ENCODE measurements at places on chromosomes 5 and 9.

DNA sequence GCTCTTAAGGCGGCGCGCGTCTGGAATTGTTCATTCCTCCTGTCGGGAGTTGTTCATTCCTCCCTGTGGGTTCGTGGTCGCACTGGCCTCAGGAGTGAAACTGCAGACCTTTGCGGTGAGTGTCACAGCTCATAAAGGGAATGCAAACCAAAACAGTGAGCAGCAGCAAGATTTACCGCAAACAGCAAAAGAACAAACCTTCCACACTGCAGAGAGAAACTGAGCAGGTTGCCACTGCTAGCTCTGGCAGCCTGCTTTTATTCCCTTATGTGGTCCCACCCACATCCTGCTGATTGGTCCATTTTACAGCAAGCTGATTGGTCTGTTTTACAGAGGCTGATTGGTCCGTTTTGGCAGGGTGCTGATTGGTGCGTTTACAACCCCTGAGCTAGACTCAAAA, 1365.3 kb upstream of the WWC1 start:
- no peak for DNase-seq

- peak; percentile 45 for DNase-seq
These were observed 146.4 kb downstream of the HACD4 start for GRCh38 chr9:20884985-20885593.

DNA sequence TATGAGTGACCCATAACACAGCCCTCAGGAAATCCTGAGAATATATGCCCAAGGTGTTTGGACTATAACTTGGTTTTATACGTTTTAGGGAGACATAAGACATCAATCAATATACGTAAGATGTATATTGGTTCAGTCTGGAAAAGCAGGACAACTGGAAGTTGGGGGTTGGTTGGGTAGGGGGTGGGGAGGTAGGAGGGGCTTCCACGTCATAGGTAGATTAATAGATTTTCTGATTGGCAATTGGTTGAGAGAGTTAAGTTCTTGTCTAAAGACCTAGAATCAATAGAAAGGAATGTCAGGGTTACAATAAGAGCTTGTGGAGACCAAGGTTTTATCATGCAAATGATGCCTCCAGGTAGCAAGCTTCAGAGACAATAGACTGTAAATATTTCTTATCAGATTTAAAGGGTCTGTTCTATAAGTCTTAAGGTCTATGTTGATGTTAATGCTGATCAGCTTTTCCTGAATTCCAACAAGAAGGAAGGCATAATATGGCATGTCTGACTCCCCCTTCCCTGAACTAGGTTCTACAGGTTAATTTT, 2267.7 kb upstream of the ACO1 start:
- no peak for DNase-seq

DNA sequence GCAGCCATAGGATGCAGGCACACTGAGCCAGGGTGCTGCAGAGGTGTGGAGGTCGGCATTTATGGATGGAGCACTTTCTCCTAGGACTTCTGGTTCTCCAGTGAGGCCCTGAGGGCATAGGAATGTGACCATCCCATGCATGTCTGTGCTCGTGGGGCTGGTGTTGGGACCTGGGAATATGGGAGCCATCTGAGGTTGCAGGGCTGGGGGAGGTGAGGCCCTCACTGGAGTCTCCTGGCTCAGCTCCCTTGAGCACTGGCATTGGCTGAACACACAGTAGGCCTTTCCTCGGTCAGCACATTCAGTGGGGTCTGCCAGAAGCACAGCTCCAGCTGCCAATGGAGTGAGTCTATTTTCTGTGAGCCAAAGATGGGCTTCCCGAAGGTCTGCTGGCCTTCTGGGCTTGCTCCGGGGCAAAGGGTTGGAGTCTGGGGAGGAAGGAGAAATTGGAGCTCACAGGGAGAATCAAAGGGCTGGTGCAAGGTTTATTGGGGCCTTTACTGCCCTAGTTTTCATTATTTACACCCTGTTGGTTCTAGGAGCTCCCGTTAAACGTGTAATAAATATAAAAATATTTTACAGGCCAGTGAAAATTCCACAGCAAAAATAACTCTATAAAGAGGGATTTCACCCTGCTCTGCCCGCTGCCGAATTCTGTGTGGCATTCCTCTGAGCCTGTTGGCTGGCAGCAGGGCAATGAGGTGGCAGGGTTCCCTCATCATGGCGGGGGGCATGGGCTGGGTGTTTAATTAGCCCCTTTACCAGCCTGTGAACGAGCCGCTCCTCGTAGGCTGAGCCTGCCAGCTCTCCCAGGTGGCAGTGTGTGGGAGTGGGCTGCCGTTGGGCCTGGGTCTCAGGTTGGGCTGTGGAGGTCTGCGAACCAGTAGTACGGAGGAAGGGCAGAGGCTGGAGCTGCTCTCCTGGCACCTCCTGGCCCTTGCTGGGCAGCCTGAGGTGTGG, 31.6 kb upstream of the PITX1 start:
- DNase-seq, result no peak

DNA sequence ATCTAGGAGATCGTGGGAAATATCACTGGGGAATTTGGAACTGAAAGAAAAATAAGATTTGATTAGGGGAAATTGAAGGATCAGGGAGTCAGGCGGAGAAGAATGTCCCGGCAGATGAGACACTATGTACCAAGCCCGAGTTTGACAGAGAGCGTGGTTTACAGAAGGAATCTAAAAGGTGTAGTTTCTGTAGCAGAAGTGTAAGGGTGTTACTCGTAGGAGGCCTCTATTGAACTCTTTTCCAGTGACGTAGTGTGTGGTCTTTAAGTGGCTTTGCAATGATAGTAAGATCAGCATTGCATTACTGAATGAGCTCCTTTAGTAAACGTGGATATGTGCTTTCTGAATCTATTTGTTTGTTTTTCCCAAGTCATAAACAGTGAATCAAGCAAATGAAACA, 59.3 kb upstream of the CDKN2B start:
- DNase-seq, result no peak

- DNase-seq, result no peak
These were observed 14.0 kb upstream of the JAK2 start for GRCh38 chr9:4970970-4971641.

- DNase-seq, result no peak
These were observed 262.0 kb upstream of the TRPM3 start for GRCh38 chr9:71383308-71383940.

DNA sequence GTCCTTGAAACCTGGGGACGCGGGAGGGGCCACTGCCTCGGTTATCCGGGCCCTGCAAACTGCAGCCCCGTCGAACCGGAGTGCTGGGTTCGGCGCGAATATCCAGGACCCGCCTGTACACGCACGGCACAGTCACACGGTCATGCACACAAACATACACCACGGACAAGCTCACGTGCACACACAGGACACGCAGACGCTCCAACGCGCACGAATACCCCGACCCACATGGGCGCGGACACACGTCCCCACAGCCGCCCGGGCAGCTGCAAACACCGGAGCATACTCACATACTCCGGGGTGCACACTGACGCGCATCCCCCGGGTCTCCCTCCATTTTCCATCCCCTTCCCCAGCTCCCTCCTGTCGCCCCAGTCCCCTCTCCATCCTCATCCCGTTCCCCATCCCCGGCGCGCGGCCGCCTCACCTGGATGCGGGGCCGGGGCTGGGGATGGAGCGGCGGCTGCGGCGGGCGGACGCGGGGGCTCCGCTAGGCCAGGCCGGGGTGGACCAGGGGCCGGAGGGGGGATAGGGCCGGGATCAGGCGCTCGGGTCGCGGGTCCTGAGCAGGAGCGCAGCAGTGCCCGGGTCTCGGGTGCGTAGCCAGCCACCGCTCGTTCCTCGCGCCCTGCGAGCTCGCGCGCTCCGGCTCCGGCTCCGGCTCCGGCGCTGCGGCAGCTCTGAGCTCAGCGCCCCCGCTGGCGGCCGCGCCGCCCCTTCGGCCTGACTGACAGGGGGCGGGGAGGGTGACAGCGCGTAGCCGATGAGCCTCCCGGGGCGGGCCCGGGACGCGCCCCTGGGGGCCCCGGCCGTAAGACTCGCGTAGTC, at the start of the genes EIF4E1B and SNCB:
Gene EIF4E1B (plus strand): TSS at position 823 of the 828 bp plus-strand sequence. CDS start 12,113 bp downstream, outside the sequence.
Gene SNCB (minus strand): TSS at position 682 of the 828 bp plus-strand sequence. CDS start 880 bp downstream, outside the sequence.
- DNase-seq, result no peak

DNA sequence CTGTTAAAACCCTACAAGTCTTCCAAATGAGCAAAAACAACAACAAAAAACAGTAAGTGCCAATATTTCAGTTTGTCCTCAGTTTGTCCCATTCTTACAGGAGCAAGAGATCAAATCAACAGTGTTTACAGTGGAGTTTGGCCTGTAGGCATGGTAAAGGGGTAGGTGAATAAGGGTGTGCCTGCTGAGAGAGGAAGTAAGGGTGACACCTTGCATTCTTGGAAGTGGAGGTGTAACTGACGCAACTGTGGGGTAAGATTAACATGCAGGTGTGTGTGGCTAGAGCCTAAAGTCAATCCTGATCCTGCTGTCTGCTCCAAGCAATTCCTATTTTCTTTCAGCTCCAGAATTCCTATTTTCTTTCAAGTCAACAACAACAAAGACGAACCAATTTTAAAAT, 43.4 kb downstream of the PFDN1 start:
- DNase-seq, result no peak

DNA sequence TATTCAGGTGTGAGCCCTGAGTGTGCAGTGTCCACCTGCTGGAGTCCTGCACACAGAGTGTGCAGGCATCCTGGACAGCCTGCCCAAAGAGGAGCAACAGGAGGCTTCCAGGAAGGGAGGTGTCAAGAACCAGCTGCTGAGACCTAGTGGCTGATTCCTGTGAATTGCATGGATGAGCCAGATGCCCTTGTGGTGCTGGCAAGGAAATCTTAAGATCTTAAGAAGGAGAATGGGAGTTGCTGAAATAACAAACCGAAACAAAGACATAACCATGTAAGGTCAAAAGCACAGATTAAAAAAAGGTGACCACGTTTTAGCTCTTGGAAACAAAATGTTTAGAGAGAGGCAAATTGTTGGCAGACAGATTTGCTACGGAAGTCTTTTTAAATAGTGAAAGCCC, 29.3 kb upstream of the RPS23 start:
- DNase-seq, result no peak

DNA sequence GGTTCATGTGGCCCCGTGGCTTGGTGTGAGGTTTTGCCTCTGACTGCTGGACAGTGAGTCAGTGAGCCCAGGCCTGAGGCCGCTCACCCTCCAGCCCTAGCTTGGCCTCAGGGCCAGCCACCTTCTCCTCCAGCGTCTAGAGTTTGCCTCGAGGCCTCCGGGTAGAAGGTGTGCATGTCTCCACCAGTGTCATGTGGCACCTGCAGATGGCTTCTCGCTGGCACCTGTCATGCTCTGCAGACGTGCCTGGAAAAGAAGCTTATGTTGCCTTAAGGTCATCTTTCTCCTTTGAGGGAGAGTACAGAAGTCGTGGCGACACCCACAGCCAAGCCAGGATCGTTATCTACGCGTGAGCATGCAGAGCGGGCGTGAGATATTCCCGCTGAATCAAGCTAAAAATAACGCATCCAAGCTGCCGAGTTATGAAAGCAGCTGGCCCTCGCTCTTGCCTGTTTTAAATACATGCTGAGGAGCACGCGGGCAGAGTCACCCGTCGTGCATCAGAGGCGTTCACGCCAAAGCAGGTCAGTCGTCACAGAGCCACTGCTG, 79.7 kb upstream of the FCN2 start:
- DNase-seq, result no peak

GRCh38 chr5:146510559-146511125, 5.3 kb downstream of the GPR151 start:
- no peak for DNase-seq

- no peak for DNase-seq
These were observed 15.1 kb downstream of the BBLN start for GRCh38 chr9:128175102-128175563.

GRCh38 chr5:102154291-102154690, 141.8 kb downstream of the SLCO4C1 start:
- DNase-seq, result no peak

- no peak for DNase-seq
These were observed 455.7 kb upstream of the TLE4 start for GRCh38 chr9:79116041-79116440.

DNA sequence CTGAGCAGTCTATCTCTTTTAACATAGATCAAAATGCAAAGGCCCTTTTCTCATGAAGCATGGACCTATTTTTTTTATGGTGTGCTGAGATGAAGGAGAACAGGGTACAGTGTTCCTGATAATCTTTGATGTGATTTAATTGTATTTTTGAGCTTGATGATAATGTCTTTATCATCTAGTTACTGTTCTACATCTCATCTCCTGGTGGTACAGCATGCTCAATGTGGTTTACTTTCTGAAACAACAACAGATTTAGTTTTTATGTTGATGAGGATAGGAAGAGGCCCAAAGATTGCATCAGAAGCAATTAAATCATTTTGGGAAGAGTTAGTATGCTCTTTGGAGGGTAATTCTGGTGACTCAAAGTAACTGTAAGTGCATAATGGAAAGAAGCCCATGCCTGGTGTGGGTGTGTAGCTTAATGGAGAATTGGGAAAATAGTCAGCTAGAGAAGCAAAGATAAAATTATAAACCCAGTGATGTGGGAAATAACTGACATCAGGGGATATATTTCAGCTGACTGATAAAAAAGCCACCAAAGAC, 123.0 kb upstream of the KCNN2 start:
- DNase-seq, result no peak
